Activated T-cell treated with anti-CD3 and anti-CD28 coated beads for 4 hours (primary cell): ENCODE measurements at places on chromosomes 16 and 17.
A peak's percentile ranks its signal among the peaks of the same experiment; 100 is the strongest.

DNA sequence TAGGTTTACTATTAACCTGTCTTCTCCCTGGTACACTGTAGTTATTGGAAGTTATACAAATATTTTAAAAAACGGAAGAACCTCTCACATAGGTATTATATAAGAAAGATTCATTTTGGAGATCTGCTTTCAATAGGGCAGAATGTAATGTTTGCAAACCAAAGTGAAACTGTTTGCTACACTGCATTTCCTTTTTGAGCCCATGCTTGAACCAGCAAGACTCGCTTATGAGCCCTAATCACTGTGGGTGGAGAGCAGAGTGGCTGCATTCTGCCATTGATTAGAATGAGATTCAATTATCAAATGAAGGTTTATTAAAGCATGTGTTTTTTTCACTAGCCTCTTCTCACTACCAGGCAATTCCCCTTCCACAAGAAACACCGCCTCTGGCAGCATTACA is 589.7 kb downstream of the CDH11 start:
- DNase-seq = no peak

DNA sequence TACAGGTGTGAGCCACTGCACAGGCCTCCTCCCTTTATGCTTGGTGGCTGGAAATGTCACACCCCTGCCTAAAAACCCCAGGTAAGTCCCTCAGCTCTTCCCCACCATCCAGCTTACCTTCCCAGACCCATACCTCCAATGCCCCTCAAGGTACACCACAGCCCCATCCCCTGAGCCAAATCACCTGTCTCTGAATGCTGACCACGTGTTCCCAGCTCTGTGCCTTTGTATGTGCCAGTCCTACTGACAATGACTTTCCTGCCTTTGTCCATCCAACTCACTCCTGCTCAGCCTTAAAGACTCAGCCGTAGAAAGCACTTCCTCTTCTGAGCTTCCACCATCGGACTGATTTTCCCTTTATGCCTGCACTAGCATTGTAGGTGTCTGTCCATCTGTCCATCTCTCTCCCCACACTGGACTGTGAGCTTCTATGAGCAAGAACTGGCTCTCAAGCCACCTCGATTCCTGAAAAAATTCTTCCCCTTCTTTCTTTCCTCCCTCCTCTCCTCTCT is 30.7 kb upstream of the GOSR2 start:
- no peak for DNase-seq

DNA sequence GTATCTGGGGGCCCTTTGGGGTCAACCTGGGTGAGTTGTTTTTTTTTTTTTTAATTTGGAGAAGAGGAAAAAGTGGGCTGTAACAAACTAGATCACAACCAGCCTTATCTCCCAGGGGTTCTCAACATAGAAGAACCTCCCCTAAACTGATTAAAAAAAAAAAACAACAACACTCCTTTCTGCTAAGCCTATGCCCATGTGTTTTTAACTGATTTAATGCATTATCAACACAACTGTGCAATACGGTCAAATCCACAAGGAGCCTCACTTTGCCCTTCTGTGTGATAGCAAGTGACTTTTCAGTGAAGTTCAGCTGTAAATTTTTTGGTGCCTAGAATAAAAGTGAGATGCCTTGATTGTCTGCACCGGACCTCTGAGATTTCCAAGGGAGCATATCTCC is 646 bp downstream of the MYH11 start:
- DNase-seq = no peak

DNA sequence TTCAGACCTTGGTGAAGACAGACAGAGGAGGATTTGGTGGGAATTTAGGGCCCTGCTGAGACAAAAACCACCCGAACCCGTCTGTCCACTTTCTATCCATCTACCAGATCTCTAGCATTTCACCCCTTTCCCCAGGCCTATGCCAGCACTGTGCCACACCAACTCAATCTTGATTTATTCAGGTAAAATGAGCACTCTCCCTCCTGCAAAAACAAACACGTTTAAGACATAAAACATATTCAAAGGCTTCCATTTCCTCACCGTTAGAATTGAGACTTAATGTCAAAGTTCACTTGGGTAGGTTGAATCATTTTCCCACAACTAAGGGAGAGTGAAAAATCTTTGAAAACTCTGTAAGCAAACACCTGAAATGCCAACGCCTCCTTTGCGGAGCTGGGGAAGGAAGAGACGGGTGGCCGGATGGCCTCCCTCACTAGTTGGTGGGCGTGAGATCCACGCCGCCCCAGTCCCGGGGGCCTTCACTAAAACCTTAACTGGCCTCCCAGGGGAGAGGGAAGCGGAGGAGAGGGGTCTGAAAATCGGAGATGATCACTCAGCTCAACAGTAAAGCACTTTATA is 862 bp downstream of the DCAKD start:
- DNase-seq = peak; percentile 19

- no peak for DNase-seq
These were observed 199.8 kb upstream of the CHMP6 start for GRCh38 chr17:80791758-80792284.

GRCh38 chr17:2402544-2402943 is 1.7 kb upstream of the MNT start:
- no peak for DNase-seq

DNA sequence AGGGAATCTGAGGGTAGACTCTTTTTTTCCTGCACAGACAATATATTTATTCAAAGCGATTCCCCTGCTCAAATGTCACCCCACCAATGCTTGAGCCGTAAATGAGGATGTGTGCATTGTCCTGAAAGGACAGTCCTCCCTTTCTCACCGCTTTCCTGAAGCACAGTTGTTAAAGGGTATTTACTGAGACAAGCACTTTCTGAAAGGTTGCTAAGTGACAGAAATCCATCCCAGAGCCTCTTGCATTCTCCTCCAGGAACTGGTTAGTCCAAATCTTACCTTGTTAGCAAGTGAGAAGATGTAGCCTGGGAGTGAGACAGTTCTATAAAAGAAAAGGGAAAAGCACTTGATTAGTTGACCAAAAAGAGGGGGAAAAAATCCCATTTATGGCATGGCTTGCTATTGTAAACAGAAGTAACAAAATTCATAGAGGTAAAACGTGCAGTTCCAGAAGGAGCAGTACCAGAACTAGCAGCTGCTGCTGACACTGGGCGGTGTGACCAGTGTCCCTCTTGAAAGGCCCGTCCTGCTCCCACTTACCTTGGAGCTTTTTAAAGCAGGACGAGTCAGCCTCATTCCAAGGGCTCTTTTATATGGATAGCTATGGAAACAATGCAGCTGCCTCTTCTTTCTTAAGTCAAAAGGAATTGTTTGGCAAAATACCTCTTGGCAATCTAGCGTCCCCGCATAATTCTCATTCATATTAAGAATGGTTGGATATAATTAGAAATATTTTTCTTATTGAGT is at the start of gene MYH2:
Gene MYH2, minus strand, starts transcription at position 563 of the 747 bp plus-strand sequence. CDS start 1,738 bp downstream, outside the sequence.
- no peak for DNase-seq

DNA sequence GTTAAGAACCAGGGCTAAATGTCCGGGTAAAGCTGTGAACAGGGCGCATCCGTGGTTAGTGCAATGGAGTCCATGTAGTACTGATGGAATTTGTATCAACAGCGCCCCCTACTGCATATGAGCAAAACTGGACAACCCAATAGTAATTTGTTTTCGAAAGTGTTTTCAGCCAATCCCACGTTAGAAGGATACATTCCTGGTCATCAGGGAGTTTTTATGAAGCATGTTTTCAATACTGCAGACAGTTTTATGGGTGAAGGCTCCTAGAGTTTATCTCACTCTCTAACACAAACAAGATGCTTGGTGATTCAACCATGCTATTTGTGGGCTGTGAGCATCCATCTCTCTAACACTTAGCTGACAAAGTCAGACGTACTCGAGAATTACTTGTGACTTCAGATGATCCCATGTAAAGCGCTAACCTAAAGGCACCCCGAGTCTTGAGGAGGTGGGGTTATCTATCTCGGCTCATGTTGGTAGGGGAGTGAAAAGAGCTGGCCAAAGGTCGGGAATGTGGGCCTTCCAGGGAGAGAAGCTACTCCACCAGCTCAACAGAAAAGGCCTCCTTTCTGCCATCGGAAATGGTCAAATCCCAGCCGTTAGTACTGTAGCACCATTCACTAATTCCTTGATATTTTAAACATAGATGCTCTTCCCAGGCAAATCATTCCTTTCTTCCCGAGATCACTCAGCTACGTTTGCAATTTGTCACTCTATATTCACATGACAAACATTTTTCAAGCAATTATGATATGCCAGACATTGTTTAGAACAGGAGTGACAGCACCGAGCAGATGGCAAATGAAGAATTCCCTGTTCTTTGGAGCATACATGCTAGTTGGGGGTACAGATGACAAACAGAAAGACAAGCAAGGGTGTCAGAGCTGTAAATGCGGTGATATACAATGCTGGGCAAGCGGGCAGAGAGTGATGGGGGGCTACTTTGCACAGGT is 46.9 kb upstream of the HNF1B start:
- peak; percentile 9 for DNase-seq

- DNase-seq = peak; percentile 55
These were observed at the start of gene HOXB4 for GRCh38 chr17:48577946-48578615. HOXB4 (minus strand) TSS chr17:48578350; CDS start chr17:48578319, 31 bp downstream.

DNA sequence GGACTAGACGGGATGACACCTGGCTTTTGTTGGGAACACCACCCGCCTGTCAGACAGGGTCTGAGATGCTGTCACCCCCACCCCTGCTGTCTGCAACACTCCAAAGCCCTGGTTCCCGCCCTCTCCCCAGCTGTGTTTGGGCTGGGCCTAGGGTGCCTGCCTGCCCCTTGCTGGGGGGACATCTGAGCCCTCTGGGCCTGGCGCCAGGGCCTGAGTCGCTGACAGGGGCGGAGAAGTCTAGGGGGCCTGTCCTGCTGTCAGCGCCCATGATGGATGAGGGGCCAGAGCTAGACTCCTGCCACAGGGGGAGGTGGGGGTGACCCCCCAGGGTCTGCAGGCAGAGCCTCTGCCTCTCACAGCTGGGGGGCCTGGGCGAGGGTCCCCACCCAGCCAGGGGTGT is 7.6 kb upstream of the PKMYT1 start:
- no peak for DNase-seq

- no peak for DNase-seq
These were observed 15.2 kb downstream of the IL21R start for GRCh38 chr16:27417047-27417671.

DNA sequence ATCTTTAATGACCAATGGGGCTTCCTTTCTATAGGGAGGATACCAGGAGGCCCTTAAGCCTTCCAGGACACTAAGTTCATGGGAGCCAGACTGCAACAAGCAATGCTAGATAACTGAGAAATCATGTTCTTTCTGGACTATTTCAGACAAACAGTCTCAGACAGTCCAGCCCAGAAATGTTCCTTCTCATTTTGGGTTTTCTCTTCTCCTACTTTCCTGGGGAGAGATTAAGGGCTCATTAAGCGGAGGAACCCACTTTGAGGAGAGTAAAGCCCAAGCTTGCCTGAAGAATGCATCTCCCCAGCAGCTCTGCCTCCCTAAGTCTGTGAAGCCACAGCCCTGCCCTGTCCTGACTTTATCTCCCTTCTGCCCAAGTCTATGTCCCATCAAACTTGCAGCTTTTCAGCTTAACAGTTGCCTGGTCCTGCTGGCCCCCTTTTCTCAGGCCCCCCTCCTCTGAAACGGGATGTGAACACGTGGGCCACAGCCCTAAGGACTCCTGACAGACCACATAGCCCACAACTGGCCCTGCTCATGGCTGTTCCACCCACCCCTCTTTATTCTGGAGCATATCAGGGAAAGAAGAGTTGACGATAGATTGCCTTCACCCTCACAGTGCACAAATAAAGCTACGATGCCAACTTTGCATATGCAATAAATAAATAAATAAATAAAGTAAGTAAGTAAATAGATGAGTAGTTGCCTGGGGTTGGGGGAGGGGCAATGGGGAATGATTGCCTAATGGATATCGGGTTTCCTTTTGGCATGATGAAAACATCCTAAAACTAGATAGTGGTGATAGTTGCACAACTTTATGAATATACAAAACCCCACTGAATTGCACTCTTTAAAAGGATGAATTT is 111.0 kb downstream of the N4BP1 start:
- DNase-seq = no peak

DNA sequence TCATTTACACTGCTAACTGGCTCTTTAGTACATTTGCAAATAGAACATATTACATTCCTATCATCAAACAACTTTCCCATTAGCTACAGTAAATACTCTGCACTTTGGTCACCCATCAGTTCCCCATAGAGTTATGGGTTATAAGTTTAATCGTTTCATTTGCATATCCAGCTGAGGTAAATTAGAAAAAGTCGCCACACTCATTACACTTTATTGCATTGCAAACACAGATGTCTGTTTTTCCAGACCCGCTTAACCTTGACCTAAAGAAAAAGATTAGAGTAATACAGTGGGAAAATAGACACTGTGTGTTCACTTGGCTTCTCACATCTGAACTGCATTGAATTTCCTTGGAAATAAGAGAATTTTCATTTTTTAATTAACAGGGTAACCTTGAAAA is 213.1 kb upstream of the PSMD7 start:
- no peak for DNase-seq

GRCh38 chr17:57662041-57662440 is 83.1 kb downstream of the CCDC182 start:
- DNase-seq = no peak

GRCh38 chr16:70768203-70768580 is 32.8 kb downstream of the VAC14 start:
- no peak for DNase-seq

GRCh38 chr16:16021020-16021419 is 71.6 kb downstream of the ABCC1 start:
- no peak for DNase-seq

DNA sequence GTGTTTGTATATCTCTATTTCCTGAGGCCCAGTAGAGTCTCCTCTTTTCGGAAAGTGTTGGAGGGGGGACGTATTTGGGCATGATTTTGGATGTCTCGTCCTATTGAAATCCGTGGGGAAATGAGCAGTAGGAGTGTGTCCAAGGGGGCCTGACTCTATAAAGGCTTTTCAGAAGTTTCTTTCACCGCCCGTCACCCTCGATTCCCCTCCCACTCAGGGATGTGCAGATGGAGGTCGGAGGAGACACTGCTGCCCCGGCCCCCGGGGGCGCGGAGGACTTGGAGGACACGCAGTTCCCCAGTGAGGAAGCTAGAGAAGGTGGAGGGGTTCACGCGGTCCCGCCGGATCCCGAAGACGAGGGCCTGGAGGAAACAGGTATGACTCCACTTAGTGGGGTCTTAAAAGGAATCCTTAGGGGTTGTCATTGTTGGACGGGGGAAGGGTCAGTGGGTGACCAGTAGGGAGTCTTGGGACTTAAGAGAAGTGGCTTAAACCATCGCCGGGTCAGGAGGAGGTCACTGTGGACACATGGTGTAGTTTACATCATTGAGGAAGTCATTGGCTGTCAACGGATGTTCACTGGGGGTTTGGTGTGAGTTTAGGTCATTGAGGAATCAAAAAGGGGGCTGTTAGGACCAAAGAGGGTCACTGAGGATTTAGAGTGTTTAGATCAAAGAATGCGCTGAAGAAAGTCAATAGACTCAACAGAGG is 424 bp downstream of the MON1B start:
- DNase-seq = peak; percentile 21

- no peak for DNase-seq
These were observed 161.4 kb upstream of the CDH11 start for GRCh38 chr16:65283181-65283651.

DNA sequence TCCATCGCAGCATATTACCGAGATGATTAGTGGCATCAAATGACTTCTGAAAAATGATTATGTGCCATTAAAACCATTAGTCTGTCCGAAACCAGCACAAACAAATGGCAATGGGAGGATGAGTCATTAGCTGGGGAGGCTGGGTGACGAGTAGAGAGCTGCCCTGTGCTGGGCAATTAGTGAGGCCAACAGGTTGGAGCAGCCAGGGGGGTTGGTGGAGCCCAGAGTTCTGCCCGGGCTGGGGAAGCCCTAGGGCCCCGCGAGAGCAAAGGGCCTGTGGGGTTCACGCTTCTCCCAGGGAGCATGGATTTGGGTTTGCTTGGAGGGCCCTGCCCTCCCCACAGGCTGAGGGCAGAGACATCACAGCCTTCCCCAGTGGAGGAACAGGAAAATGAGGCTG is 152.1 kb upstream of the RPL38 start:
- DNase-seq = no peak
